ENCODE measurements at places on chromosomes 3 and 15. TPM values are rescaled to one million over a fixed set of nuclear protein-coding genes. Genes with fewer than 3 reads are reported as not detected.
A peak's percentile ranks its signal among the peaks of the same experiment; 100 is the strongest.

SAMMSON gene
- not detected for total RNA-seq

TXNRD3 gene
- total RNA-seq, result 12.3 TPM

ISLR gene
- total RNA-seq, result 44.6 TPM

SERINC4 gene
- total RNA-seq, result not detected

CGGBP1 gene
- 33.0 TPM for total RNA-seq

RASGRF1 gene
- 3.8 TPM for total RNA-seq

GPR149 gene
- not detected for total RNA-seq

CHRNA5 gene
- not detected for total RNA-seq

OSTN gene
- total RNA-seq, result not detected

CPNE9 gene
- total RNA-seq, result not detected

ZKSCAN7 gene
- 2.0 TPM for total RNA-seq

SI gene
- not detected for total RNA-seq

NIT2 gene
- total RNA-seq, result 35.1 TPM

DNA sequence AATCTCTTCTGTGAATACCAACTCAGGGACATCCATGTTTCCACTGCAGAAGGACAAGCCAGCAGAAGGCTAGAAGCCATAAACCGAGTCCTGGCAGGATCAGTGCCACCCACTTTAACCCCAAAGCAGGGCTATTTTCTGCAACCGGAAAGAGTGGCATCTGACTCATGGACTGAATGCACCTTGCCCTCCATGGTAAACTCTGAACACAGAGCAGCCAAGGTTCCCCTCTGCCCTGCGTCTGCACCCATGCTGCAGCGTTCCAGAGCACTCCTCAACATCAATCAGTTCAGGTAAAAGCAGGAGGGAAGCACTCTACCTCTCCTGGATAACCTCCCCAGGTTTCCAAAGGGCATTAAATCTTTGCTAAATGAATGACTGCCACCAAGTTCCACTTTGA, 801 bp upstream of the NGRN start:
- DNase-seq, result peak; percentile 31
- peak overlapping the region; percentile 59 for H3K4me3 ChIP-seq
- no peaks in the 10 kb centered on the region for H3K27me3 ChIP-seq
- H3K27ac ChIP-seq, result peak overlapping the region; percentile 96
- H3K36me3 ChIP-seq, result peaks cover 12% of the 10 kb centered on the region
- H3K4me1 ChIP-seq, result peaks cover 42% of the 10 kb centered on the region

DNA sequence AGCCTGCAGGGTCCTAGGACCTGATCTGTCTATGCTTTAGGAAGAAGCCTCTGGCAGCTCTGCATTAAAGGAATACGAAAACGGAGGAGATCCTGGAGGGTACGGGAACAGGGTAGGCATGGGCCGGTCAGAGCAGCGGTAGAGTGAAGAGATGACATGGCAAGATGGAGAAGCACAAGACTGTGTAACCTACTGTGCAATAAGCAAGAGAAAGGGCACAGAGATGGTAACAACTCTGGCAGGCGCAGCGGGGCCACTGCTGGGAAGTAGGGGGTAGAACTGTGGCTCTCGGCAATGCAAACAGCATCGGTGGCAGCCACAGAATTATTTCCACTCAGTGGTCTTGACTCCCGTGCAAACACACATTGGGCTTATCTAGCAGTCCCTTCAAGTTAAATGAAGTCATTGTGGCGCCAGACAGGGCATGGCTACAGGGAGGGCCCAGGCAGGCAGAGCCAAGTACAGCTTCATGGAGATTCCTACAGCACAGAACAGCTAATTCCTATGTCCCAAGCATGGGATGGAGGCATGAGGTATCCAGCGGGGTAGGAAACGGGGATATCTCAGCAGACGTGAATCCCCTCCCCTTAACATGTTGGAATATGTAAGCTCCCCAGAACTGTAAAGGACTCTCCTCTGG, 28.8 kb downstream of the WHAMM start:
- no peaks in the 10 kb centered on the region for H3K27me3 ChIP-seq
- H3K27ac ChIP-seq, result no peak overlapping the region
- H3K36me3 ChIP-seq, result peaks cover 63% of the 10 kb centered on the region

DNA sequence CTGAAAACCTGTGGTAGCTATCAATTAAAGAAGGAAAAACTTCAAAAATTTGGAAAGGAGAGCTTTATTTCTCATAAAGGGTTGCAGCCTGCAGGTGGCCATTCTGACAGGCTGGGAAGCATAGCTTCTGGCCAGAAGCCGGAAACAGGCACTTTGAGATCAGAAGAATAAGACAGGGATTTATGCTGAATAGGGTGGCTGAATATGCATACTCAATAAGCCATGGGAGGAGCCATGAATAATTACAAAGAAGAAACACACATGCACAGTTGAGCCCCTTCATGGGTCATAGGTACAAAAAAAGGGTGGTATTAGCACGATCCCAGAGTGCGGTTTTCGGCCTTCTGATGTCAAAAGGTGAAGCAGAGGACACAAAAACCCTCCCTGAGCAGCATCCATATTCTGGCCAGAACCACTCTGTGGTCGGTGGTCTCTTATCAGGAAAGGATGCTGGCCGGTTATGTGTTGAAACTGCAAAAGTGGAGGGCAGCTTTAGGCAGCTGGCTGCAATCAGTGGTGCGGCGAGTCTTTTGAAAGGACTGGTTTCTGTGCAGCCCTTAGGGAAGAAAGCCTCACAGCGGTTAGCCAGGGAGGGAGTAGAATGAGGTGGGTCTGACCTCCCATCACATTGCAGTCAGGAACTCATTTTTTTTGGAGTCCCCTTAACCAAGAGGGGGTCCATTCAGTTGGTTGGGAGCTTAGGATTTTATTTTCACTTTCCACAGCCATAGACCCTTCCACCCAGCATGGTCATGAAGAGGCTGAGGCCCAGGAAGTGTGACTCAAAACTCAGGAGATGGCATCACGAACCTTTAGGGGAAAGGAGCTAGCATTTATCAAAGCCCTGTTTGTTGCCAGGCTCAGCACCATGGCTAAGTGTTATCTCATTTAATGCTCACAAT, 34.7 kb upstream of the CCDC174 start:
- no peak overlapping the region for H3K4me3 ChIP-seq
- no peaks in the 10 kb centered on the region for H3K4me1 ChIP-seq

GRCh38 chr3:114476511-114476910, 182.7 kb downstream of the TIGIT start:
- DNase-seq, result no peak
- H3K4me1 ChIP-seq, result peaks cover 25% of the 10 kb centered on the region
- H3K27me3 ChIP-seq, result no peaks in the 10 kb centered on the region
- no peak overlapping the region for H3K27ac ChIP-seq
- no peaks in the 10 kb centered on the region for H3K36me3 ChIP-seq

DNA sequence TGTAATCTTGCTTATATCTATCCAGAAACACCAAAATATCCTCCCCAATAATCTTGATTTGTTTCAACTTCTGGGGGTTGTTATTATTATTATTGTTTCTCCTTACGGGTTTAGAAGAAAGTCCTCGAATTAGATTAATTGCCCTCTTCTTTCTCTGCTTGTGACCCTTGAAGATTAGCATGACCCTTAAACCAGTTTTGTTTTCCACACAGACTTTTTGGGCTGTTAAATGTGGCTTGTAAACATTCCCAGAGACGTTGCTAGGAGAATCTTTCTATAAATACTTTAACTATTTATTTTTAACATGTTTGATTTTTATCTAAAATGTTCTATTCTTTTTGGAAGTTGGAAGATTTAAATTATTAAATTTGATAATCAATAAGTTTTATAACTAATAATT, 4.3 kb upstream of the SUCNR1 start:
- no peaks in the 10 kb centered on the region for H3K36me3 ChIP-seq
- peaks cover 17% of the 10 kb centered on the region for H3K4me1 ChIP-seq

- H3K4me3 ChIP-seq, result peak within 1 kb of the TSS; percentile 83
- H3K27ac ChIP-seq, result peak within 1 kb of the TSS; percentile 94
- no peaks in the 10 kb centered on the region for H3K27me3 ChIP-seq
- H3K36me3 ChIP-seq, result no peaks in the 10 kb centered on the region
- peak; percentile 99 for DNase-seq
Observed at GRCh38 chr3:167734498-167735232, at the start of gene PDCD10. Gene PDCD10 (minus strand): TSS chr3:167734892. CDS start chr3:167720157, 14,735 bp downstream.

DNA sequence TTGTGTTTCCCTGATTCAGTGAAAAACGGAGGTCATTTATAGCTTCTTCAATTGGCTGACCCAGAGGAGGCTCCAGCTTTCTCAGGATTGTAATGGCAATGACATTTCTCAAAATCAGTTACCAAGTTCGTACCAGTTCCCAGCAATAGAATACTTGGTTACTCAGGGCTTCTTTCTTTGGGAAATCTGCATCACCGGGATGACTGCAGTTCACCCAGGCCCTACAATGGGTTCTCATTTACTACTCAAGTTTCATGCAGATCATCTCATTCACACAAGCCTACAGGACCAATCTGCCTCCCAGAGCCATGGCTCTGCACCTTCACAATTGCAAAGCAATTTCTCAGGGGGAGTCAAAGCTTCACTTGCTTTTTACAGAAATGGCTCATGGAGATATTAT, 109.6 kb downstream of the FHIT start:
- no peak for DNase-seq
- no peaks in the 10 kb centered on the region for H3K4me1 ChIP-seq
- H3K36me3 ChIP-seq, result no peaks in the 10 kb centered on the region
- no peak overlapping the region for H3K27ac ChIP-seq
- H3K27me3 ChIP-seq, result no peaks in the 10 kb centered on the region
- no peak overlapping the region for H3K4me3 ChIP-seq

- H3K36me3 ChIP-seq, result no peaks in the 10 kb centered on the region
- no peaks in the 10 kb centered on the region for H3K4me1 ChIP-seq
- no peak overlapping the region for H3K4me3 ChIP-seq
- H3K27ac ChIP-seq, result no peak overlapping the region
- no peak for DNase-seq
Observed at GRCh38 chr3:137743608-137744007, 20.5 kb upstream of the SOX14 start.

- H3K27ac ChIP-seq, result no peak overlapping the region
- H3K36me3 ChIP-seq, result no peaks in the 10 kb centered on the region
- H3K27me3 ChIP-seq, result no peaks in the 10 kb centered on the region
- peaks cover 7% of the 10 kb centered on the region for H3K4me1 ChIP-seq
- DNase-seq, result no peak
Observed at GRCh38 chr15:77104155-77104554, 33.2 kb upstream of the TSPAN3 start.

- H3K27ac ChIP-seq, result no peak overlapping the region
- DNase-seq, result no peak
- H3K36me3 ChIP-seq, result no peaks in the 10 kb centered on the region
- H3K27me3 ChIP-seq, result no peaks in the 10 kb centered on the region
Observed at GRCh38 chr15:55535436-55535835, 27.4 kb upstream of the DNAAF4 start.

DNA sequence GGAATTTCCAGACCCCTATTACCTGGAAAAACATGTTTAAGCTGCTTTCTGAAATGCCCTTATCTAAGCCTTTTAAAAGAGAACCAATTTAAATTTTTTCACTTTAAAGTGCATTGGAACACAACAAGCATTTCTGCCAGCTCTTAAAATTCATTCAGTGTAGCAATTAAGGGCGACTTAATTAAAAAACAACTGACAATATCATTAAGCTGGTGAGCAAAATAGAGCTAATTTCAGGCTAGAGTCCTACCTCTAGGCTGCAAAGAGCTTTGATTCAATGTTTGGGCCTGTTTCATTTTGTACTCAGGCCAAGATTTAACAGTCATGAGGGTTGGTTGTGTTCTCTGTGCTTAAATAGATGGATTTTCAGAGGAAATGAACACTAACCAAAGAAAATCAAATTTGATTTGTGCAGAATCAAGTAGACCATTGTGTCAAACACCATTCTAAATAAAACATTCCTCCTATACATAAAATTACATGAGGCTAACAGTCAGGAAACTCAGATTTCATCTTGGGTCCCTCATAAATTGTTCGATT, 114.6 kb downstream of the TMEM108 start:
- H3K36me3 ChIP-seq, result no peaks in the 10 kb centered on the region
- no peak overlapping the region for H3K27ac ChIP-seq
- DNase-seq, result peak; percentile 20
- H3K4me3 ChIP-seq, result no peak overlapping the region
- H3K27me3 ChIP-seq, result no peaks in the 10 kb centered on the region

- no peak for DNase-seq
- peaks cover 13% of the 10 kb centered on the region for H3K4me1 ChIP-seq
- no peak overlapping the region for H3K4me3 ChIP-seq
Observed at GRCh38 chr3:111648991-111649579, 53.9 kb upstream of the ZBED2 start.

DNA sequence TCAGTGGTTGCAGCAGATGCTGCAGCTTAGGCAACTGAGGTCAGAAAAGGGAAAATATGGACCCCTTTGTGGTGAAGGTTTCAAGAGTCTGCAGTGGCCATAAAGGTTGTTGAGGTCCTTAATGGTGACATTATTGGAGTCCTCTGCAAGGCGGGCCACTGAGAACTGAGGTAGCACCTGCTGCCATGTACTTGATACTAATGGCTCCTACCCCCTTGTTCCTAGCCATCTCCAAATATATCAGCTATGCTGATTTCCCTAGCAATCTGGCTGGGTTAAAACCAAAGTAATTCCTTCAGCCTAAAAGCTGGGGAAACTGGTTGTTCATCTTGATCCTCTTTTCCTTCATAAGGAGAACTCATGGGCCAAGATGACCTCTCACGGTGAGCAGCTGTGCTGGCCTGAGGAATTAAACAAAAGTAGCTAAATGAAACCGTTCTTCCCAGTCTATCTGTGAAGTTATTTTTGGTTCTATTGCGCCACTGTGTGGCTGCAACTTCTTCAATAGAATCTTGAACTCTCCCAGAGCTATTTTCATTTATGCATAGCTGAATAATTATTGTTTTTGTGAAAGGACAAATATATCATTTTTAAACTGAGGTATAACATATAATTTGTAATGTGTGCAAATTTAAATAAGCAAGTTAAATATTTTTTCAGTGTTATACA, 76.1 kb upstream of the PLSCR4 start:
- peak; percentile 80 for DNase-seq
- no peaks in the 10 kb centered on the region for H3K36me3 ChIP-seq

DNA sequence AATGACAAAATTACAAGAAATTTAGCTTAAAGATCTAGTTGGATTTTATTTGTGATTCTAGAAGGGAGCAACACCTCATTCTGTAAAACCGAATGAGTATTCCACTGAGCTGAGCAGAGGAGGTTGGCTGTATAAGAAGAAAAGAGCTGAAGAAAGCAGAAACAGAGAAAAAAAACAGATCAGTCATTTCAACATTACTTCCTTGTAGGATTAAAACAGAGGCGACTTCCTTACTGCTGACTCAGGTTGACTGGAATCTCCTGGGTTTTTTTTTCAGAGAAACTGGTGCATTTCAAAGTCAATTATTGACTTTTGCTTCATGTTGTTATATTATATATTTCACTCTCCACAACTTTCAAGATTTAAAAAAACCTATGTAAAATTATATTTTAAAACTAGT, 368.1 kb upstream of the UBE2E2 start:
- no peaks in the 10 kb centered on the region for H3K36me3 ChIP-seq
- no peak for DNase-seq
- H3K27ac ChIP-seq, result no peak overlapping the region
- H3K27me3 ChIP-seq, result no peaks in the 10 kb centered on the region

- no peak overlapping the region for H3K27ac ChIP-seq
- H3K27me3 ChIP-seq, result no peaks in the 10 kb centered on the region
- no peaks in the 10 kb centered on the region for H3K36me3 ChIP-seq
- no peaks in the 10 kb centered on the region for H3K4me1 ChIP-seq
Observed at GRCh38 chr3:128226795-128227395, 73.6 kb downstream of the EEFSEC start.

GRCh38 chr15:74541494-74542165, 610 bp downstream of the ARID3B start:
- DNase-seq, result peak; percentile 30
- H3K4me3 ChIP-seq, result peak overlapping the region; percentile 97
- peak overlapping the region; percentile 92 for H3K27ac ChIP-seq
- peaks cover 23% of the 10 kb centered on the region for H3K4me1 ChIP-seq
